ENCODE measurements at places on chromosomes 12 and 14.

- DNase-seq: no peak
- no peaks in the 10 kb centered on the region for H3K36me3 ChIP-seq
- H3K4me1 ChIP-seq: no peaks in the 10 kb centered on the region
- peaks cover 14% of the 10 kb centered on the region for H3K27me3 ChIP-seq
These were observed 8.8 kb downstream of the SMOC1 start for GRCh38 chr14:69887740-69888657.

- no peak for DNase-seq
- no peaks in the 10 kb centered on the region for H3K27me3 ChIP-seq
- no peak overlapping the region for H3K27ac ChIP-seq
- H3K4me1 ChIP-seq: no peaks in the 10 kb centered on the region
- H3K4me3 ChIP-seq: no peak overlapping the region
- H3K36me3 ChIP-seq: no peaks in the 10 kb centered on the region
These were observed 270.8 kb downstream of the FOXG1 start for GRCh38 chr14:29037411-29037810.

DNA sequence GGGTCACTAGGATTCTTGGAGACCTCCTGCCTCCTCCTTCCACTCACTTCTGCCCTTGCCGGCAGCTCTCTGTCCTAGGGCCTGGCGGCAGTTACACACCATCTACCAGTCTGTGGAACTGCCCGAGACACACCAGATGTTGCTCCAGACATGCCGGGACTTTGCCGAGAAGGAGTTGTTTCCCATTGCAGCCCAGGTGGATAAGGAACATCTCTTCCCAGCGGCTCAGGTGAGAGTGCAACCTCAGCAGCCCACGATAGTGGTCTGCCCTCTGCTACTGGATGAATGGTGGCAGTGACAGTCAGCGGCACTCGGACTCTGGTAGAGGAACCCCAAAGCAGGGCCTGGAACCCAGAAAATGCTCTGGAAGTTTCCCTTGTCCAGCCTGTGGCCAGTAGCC, 1.3 kb downstream of the ACADS start:
- H3K36me3 ChIP-seq: peaks cover 13% of the 10 kb centered on the region
- H3K27ac ChIP-seq: no peak overlapping the region
- peaks cover 17% of the 10 kb centered on the region for H3K4me1 ChIP-seq
- no peak for DNase-seq

DNA sequence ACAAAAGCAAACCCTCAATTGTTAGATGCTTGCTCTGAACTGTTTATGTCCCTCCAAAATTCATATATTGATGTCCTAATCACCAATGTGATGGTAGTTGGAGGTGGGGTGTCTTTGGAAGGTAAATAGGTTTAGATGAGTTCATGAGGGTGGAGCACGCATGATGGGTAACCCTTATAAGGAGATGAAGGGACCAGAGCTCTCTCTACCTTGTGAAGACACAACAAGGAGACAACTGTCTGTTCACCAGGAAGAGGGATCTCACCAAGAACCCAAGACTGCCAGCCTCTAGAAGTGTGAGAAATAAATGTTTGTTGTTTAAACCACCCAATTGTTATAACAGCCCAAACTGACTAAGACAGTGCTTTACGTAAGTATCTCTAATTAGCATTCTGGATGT, 27.0 kb downstream of the DHRS2 start:
- H3K27ac ChIP-seq: no peak overlapping the region
- H3K4me3 ChIP-seq: no peak overlapping the region
- DNase-seq: no peak
- H3K36me3 ChIP-seq: no peaks in the 10 kb centered on the region

- DNase-seq: no peak
- H3K27me3 ChIP-seq: no peaks in the 10 kb centered on the region
- H3K4me1 ChIP-seq: no peaks in the 10 kb centered on the region
- H3K4me3 ChIP-seq: no peak overlapping the region
These were observed 52.7 kb downstream of the TTC8 start for GRCh38 chr14:88877192-88877591.

DNA sequence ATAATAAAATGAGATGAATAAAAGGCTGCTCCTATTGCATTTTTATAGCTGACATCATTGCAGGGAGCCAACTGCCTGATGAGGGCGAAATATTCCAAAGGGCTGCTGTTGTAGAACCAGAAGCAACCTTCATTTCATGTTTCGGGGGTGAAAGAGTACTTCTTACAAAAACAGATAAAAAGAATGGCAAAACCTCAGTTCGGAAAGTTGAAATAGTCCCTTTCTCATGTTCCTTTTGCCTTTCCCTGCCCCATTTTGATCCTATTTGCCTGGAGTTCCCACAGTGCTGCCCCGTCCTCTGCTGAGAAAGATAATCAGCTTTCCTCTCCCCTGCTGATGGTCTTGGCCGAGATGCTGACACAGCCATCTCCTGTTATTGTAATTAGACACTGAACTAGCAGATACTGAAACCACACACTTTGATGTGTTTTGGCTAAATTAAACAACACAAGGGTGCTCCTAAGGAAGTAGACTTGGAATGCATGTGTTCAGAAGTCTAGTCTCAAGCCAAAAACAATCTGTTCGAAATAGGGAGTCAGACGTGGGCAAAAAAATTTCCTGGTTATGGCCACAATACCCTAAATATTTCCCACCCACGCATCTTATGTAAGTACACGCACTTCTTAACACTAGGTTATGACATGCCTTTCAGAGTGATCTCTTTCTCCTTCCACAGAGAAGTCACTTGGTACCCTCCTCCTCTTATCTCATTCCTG, 117.2 kb downstream of the PPM1H start:
- no peak for DNase-seq
- no peaks in the 10 kb centered on the region for H3K36me3 ChIP-seq
- H3K27me3 ChIP-seq: peaks cover 29% of the 10 kb centered on the region
- no peak overlapping the region for H3K4me3 ChIP-seq
- H3K4me1 ChIP-seq: peaks cover 5% of the 10 kb centered on the region
- H3K27ac ChIP-seq: no peak overlapping the region

DNA sequence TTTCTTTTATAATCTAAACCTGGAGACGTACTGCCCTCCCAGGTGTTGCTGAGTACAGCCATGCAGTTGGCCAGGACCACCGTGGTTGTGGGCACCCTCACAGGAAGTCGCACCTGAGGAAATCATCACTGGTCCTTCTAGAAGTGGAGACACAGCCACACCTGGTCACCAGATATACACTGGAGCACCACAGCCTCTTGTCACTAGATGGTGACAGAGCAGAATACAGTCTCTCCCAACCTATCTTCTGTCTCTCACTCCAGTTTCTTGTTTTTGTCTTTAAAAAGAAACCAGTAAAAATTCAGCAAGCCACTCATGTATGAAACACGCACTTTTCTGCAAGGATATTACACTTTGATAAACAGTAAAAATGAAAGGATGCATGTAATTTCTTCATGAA, 43.1 kb upstream of the GPHB5 start:
- H3K4me3 ChIP-seq: no peak overlapping the region
- no peak for DNase-seq
- no peaks in the 10 kb centered on the region for H3K4me1 ChIP-seq
- peaks cover 5% of the 10 kb centered on the region for H3K27me3 ChIP-seq
- H3K27ac ChIP-seq: no peak overlapping the region

DNA sequence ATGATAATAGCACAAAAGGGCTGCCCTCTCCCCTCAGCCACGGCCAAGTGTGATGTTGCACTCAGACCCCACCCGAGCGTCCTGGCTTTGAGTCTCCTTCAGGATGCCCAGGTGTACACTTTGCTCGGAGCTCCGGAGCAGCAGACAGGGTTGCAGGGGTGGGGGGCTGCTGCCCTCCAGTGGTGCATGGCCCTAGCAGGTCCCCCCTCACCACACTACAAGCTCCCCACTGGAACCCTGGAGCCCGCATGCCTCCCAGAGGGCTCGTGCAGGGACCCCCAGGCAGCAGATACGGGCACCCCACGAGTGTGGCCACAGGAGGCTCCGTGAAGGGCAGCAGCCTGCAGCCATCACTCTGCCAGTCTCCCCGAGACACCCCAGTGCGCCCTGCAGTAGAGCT, 69.9 kb upstream of the C14orf180 start:
- H3K27ac ChIP-seq: no peak overlapping the region
- H3K36me3 ChIP-seq: no peaks in the 10 kb centered on the region
- DNase-seq: no peak
- peaks cover 12% of the 10 kb centered on the region for H3K27me3 ChIP-seq

DNA sequence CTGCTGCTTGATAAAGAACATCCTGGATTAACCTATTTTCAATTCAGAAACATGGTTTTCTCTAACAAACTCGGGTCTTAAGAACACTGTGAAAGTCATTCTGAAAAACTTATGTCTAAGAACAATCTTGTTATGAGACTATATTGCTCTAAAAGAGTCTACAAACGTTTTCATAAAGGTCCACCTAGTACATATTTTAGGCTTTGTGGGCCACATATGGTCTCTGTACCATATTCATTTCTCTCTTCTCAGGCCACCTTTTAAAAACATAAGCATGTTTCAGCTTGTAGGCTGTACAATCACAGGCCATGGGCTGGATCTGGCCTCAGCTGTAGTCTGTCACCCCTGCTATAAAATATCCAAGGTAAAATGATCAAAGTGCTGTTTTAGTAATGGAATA, 39.9 kb downstream of the PPP4R3A start:
- H3K27ac ChIP-seq: peak overlapping the region; percentile 63
- H3K36me3 ChIP-seq: peaks cover 33% of the 10 kb centered on the region
- peaks cover 3% of the 10 kb centered on the region for H3K4me1 ChIP-seq
- H3K4me3 ChIP-seq: no peak overlapping the region
- DNase-seq: no peak

- H3K4me1 ChIP-seq: peaks cover 7% of the 10 kb centered on the region
- H3K27ac ChIP-seq: no peak overlapping the region
- no peaks in the 10 kb centered on the region for H3K36me3 ChIP-seq
- DNase-seq: no peak
These were observed 23.4 kb upstream of the SFSWAP start for GRCh38 chr12:131687346-131688125.

- peaks cover 5% of the 10 kb centered on the region for H3K36me3 ChIP-seq
- peaks cover 27% of the 10 kb centered on the region for H3K4me1 ChIP-seq
- H3K27me3 ChIP-seq: no peaks in the 10 kb centered on the region
These were observed 14.9 kb downstream of the VRK1 start for GRCh38 chr14:96811985-96812667.

- H3K4me3 ChIP-seq: no peak overlapping the region
These were observed 50.8 kb downstream of the EID3 start for GRCh38 chr12:104354167-104354867.

GRCh38 chr12:44003721-44004120, 167.8 kb downstream of the TMEM117 start:
- H3K27ac ChIP-seq: no peak overlapping the region
- no peak for DNase-seq
- peaks cover 32% of the 10 kb centered on the region for H3K36me3 ChIP-seq
- no peaks in the 10 kb centered on the region for H3K27me3 ChIP-seq
- H3K4me3 ChIP-seq: no peak overlapping the region

GRCh38 chr12:109737631-109738030, 24.0 kb downstream of the FAM222A start:
- DNase-seq: no peak
- H3K36me3 ChIP-seq: no peaks in the 10 kb centered on the region
- H3K27ac ChIP-seq: no peak overlapping the region
- H3K27me3 ChIP-seq: peaks cover 22% of the 10 kb centered on the region
- no peaks in the 10 kb centered on the region for H3K4me1 ChIP-seq
- no peak overlapping the region for H3K4me3 ChIP-seq

DNA sequence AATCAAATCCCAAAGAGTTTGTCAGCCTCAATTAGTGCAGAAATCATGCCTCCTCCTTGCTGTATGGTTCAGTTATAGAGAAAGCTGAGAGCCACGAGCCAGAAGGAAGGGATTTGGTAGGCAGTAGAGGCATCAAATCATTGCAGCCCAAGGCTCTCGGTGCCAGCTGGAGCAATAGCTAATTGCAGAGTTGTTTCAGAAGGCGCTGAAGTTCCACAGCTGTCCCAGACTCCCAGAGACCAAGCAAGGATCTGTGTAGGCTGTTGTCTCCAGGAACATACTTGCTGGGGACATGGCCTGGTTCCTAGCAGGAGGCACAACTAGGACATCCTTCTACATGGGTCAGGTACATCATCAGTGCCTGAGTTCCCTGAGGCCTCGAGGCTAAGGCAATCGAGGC, 80.4 kb upstream of the WSCD2 start:
- peaks cover 18% of the 10 kb centered on the region for H3K27me3 ChIP-seq
- H3K36me3 ChIP-seq: no peaks in the 10 kb centered on the region
- DNase-seq: no peak
- H3K4me3 ChIP-seq: no peak overlapping the region
- no peak overlapping the region for H3K27ac ChIP-seq
- H3K4me1 ChIP-seq: peaks cover 6% of the 10 kb centered on the region

DNA sequence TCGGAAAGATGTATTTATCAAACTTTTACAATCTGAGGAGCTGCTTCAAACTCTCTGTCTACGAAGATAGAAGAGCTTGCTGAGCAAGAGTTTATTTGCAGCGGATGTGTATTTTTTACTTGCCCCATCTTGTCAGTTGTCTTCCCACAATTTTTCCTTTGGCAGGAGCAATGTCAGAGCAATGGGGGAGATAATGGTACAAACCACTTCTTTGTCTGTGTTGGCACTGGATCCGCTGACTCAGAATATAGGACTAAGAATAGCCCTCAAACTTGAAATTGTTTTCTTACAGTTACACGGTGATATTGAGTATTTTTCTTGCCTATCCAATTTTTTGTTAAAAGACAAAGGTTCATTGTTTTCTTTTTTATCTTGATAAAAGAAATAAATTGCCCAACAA, 27.6 kb downstream of the HELB start:
- no peaks in the 10 kb centered on the region for H3K27me3 ChIP-seq
- H3K4me3 ChIP-seq: no peak overlapping the region
- no peak overlapping the region for H3K27ac ChIP-seq
- H3K36me3 ChIP-seq: peaks cover 35% of the 10 kb centered on the region

DNA sequence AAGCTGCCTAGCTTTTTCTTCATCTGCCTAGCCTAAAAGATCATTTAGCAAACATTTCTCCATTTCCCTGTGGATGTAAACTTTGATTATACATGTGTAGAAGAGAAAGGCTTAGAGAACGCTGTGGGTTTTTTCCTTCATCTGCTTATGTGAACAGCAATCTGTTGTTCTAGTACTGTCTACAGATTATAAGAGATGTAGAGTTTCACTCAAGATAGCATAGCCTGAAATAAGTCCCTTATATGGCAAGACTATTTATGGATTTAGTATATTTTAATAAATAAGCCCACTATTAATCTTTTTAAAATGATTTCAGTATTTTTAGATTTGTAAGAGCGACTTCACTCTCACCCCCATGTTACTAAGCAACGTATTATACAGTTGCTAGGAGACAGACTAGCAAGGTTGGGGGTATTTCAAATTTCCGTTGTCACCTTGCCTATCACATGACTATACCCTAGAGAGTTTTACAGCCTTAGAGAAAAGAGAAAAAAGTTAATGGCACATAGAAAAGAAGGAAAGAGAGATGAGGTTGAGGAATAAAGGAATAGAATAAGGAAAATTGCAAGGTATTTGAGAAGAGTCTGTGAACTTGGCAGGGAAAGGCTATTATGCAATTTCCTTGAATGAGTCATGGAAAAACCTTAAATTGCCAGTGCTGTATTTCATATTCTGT, 12.2 kb upstream of the TUBA1A start:
- H3K27ac ChIP-seq: peak overlapping the region; percentile 30
- H3K4me3 ChIP-seq: peak overlapping the region; percentile 0
- H3K27me3 ChIP-seq: peaks cover 1% of the 10 kb centered on the region
- H3K36me3 ChIP-seq: no peaks in the 10 kb centered on the region

- H3K27ac ChIP-seq: peak overlapping the region; percentile 40
- DNase-seq: no peak
- no peak overlapping the region for H3K4me3 ChIP-seq
These were observed 6.7 kb downstream of the ARHGAP5 start for GRCh38 chr14:32083789-32084188.

- H3K27ac ChIP-seq: no peak overlapping the region
- no peak for DNase-seq
- H3K4me3 ChIP-seq: no peak overlapping the region
- no peaks in the 10 kb centered on the region for H3K27me3 ChIP-seq
- no peaks in the 10 kb centered on the region for H3K4me1 ChIP-seq
These were observed 151.6 kb upstream of the SYT1 start for GRCh38 chr12:78712834-78713481.

All from memory B cell (primary cell).